ENCODE measurements at places on chromosomes 5 and 9.
A peak's percentile ranks its signal among the peaks of the same experiment; 100 is the strongest.

DNA sequence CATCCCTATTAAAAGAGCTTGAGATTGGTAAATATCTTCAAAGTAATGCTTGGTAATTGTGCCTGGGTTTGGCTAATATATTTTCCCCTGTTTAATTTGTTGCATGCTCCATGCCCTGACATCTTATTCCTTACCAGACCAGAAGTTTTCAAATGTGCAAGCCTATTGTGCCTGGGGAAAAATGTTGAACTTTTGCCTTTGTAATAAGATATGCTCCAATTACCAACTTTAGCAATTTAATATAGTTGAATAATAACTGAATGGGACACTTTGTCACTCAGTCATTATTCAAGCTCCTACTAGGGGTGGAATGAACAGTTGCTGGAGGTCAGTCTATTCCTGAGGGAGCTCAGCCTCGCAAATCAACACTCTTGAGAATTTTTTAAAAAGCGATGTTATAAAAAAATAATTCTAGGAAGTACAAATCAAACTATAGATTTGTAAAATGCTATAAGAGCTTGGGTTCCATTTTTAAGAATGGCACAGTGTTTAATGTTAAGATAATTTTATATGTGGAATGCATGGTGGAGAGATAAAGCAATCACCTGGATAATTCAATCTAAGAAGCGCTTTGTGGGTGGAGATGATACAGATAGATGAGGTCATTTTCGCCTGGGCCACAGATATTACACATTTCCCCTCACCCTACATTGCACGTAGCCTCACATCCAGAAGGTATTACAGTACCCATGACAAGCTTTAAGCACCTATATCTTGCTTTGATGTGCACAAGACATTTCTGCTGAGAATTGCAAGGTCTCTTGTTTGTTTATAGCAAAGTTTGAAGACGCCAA, 231.8 kb downstream of the PIK3R1 start:
- ATAC-seq, result peak; percentile 52

DNA sequence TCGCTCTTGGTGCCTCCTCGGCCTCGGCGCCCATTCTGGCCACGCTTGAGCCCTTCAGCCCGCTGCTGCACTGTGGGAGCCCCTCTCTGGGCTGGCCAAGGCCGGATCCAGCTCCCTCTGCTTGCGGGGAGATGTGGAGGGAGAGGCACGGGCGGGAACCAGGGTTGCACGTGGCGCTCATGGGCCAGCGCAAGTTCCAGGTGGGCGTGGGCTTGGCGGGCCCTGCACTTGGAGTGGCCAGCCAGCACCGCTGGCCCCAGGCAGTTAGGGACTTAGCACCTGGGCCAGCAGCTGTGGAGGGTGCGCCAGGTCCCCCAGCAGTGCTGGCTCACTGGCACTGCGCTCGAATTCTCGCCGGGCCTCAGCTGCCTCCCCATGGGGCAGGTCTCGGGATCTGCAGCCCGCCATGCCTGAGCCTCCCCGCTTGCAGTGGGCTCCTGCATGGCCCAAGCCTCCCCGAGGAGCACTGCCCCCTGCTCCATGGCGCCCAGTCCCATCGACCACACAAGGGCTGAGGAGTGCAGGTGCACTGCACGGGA, 106.4 kb downstream of the SMC2 start:
- no peak for ATAC-seq

DNA sequence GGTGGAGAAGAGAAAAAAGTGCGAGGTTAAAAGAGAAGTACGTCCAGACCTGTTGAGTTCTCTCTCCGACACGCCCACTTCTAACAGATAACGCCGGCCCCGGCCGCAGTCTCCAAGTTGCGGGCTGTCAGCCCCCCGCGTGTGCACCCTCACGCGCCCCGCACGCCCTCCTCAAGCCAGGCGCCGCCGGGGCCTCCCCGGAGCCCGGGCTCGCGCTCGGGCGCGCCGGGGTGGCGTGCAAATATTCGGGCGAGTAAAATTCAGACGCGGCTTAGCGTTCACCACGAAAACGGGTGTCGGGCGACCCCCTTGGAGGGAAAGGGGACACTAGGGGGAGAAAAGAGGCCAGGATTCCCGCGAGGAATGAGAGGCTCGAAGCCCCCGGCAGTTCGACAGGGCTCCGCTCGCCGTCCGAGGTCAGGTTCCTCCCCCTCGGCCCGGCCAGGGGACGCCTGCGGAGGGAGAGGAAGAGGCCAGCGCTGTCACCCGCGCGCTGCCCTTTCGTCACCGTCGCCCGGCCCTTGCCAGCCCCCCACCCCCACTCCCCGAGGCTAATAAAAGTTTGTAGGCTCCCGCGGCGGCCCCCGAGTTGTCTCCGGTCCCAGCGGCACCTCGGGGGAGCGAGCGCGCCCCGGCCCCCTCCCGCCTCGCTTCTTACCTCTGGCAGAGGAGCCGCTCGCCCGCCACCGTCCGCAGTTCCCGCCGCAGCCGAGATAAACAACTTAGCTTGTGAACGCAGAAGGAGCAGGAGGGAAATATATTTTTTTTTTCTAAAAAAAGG, 743 bp downstream of the NR3C1 start:
- no peak for ATAC-seq

GRCh38 chr9:129111528-129112151, 425 bp downstream of the PTPA start:
- no peak for ATAC-seq

DNA sequence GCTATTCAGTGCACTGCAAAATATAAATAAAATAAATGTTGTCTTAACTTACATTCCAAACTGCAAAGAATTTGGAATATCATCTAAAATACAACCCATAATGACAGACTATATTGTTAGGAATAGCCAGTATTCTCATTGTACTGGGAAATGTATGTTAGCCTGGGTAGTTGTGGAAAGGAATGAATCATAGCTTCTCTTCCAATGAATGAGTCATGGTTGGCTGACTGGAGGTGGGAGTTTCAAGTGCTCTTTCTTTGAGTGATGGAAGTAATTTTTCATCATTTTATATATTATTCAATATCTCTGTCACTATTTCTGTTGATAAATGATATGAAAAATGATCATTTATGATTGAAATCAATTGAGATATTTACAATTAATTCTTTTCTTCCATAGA, 158.6 kb upstream of the ARRDC3 start:
- no peak for ATAC-seq

GRCh38 chr9:120713257-120714087, 798 bp downstream of the MEGF9 start:
- ATAC-seq, result no peak

DNA sequence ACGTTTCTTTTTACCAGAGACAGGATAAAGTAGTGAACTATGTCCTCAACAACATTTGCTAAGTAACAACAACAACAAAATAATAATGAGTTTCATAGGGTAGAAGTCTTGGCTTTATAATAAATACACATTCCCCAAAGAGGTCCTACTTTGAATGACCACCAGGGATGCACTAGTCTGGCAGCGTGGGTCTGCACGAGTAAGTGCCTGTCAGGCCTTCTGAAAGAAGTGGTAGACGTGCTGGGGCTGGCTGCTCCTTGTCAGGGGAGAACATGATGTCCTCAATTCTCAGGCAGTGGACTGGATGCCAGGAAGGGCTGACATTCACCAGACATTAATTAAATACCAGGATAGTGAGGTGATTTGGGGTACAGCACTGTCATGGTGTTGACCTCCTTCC, 331.1 kb downstream of the TMEM38B start:
- ATAC-seq, result no peak

GRCh38 chr9:68473790-68474189, 66.9 kb downstream of the TMEM252 start:
- ATAC-seq, result no peak

DNA sequence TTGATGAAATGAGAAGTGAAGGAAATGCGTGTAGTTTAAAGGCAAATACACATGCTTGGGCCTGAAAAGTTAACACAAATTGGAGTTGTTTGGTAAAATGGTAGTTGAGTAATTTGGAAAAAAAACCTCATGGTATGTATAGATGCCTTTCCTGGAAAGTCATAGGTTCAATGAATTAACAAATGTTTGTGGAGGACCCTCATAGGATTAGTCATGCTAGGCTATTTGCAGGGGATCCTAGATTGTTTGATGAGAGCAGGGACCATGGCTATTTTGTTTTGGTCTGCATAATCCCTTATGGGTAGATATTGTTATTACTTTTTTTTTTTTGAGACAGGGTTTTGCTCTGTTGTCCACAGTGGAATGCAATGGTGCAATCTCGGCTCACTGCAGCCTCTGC, 93.5 kb upstream of the NR3C1 start:
- no peak for ATAC-seq

GRCh38 chr5:168329302-168329701, 37.9 kb downstream of the WWC1 start:
- ATAC-seq, result no peak

DNA sequence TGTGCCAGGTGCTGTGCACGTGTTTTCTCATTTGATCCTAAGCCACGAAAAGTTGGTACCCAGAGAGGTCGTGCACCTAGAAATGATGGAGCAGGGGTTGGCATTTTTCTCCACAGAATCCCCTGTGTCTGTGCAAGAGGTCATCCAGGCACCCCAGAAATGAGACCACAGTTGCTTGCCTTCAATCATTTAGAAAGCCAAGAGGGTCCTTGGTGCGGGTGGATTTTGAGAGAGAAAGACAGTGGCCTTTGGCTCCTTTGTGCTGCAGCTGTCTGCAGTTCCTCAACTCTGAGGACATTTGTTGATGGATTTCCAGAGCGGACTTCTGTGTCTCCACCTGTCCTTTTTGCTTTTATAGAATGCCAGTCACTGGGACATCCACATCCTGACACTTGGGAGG, 33.8 kb upstream of the SPRY4 start:
- no peak for ATAC-seq

DNA sequence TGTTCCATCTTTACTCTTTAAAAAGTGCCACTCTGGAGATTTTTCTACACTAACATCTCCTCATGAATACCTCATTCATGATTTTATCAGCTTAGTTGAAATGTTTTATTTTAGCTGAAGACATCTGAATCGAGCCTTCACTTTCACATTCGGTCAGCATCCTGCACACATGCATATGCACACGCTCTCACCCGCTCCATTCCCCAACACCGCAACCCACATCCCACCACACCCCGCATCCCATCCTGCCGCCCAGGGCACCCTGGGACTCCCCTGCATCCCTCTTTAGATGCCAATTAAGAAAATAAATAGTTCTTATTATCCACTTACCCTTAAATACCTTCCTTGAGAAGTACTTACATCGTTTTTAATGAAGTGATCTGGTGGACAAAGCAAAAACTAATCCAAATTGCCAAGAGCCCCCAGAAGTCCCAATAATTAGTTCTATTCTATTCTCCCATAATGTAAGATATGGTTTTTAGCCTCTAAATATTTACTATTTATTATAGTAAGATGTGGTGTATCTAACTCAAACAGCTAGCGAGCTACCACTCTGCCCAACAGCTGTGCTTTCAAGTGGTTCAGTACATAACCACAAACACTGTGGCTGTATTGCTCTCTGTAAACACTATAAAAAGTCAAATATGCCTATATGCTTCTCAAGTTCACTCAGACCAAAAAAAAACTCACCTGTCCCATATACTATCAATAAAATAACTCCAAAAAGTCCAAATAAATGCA, 38.2 kb downstream of the GZMK start:
- ATAC-seq, result peak; percentile 85

Measured in activated T-helper 17 cell treated with anti-CD3 and anti-CD28 coated beads, Interleukin-2, amount 50 U/mL, for 72 hours (primary cell).